ENCODE measurements at places on chromosomes 4 and X.
A peak's percentile ranks its signal among the peaks of the same experiment; 100 is the strongest.

GRCh38 chrX:150897421-150898320 lies 797 bp downstream of the CD99L2 start:
- peak; percentile 48 for DNase-seq

DNA sequence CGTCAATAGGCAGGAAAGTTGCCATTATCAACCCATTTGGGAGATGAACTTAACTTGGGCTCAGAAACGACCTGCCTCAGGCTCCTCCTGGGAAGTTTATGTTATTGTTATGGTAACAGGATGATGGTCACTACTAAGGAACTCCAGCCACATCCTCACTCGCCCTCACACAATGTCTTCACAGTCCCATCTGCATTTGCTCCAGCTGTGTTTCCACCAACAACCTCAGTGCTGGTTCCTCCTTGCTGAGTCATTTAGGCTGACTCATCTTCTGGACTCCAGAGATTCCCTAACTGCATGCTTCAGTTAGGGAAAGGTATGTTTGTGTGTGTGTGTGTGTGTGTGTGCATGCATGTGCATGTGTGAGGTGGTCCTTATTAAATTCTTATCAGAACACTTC lies 293.4 kb upstream of the BOD1L1 start:
- no peak for DNase-seq

GRCh38 chrX:155216940-155217440 lies 730 bp downstream of the VBP1 start:
- no peak for DNase-seq

DNA sequence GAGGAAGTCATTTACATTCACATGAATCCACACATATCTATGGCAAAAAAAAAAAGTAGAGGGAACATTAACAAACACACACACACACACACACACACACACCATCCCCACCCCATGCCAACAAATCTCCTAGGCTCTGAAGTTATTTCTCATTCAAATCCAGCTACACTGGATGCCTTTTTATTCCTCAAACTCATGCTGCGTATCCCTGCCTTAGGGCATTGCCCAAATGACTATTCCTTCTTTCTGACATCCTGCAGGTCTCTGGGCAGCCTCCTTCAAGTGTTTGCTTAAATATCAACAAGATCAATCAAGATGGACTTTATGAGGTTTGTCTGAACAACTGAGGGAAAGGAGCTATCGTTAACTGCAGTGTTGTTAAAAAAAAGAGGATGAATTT lies 106.5 kb upstream of the FAM9A start:
- no peak for DNase-seq

DNA sequence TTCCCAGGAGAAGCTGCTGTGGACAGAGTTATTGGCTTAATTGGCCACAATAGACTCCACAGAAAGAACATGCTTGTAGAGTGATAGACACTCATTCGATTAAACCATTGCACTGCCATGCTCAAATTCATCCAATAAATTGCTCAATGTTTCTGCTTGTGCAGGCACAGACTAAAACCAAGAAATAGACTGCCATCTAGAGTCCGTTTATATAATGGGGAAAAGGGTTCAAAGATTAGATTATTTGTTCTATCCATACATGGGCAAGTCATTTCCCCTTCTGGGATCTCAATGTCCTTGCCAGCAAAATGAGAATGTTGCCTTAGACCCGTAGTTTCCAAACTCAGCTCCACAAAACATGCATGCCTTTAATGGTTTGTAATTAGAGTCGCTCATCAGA lies 8.7 kb downstream of the SMIM10 start:
- DNase-seq, result no peak

DNA sequence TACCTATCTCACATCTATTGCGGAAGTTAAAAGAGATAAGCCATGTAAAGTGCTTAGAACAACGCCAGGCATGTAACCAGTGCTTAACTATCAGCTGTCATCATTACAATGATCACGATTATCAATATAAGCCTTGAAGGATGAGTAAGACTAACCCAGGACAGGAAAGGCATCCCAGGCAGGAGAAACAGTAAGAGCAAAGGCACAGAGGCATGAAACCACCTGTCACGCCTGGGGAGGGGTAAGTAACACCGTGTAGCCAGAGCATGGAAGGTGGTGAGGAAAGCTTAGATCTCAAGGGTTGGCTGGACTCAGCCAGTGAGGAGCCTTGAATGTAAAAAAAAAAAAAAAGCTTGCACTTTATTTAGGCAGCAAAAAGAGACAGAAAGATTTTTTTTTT lies 71.7 kb upstream of the NOCT start:
- DNase-seq, result no peak

GRCh38 chr4:151324124-151324751 lies 1.2 kb downstream of the SH3D19 start:
- no peak for DNase-seq

- DNase-seq, result no peak
Measured at GRCh38 chr4:723751-724530, 18.3 kb downstream of the PCGF3 start.

- no peak for DNase-seq
Measured at GRCh38 chr4:169098054-169098497, 88.0 kb upstream of the CBR4 start.

GRCh38 chr4:138188406-138189084 lies 53.6 kb downstream of the SLC7A11 start:
- DNase-seq, result no peak

- DNase-seq, result no peak
Measured at GRCh38 chrX:118215346-118215745, 98.7 kb upstream of the KLHL13 start.

- DNase-seq, result no peak
Measured at GRCh38 chr4:24988776-24989175, 42.0 kb downstream of the LGI2 start.

DNA sequence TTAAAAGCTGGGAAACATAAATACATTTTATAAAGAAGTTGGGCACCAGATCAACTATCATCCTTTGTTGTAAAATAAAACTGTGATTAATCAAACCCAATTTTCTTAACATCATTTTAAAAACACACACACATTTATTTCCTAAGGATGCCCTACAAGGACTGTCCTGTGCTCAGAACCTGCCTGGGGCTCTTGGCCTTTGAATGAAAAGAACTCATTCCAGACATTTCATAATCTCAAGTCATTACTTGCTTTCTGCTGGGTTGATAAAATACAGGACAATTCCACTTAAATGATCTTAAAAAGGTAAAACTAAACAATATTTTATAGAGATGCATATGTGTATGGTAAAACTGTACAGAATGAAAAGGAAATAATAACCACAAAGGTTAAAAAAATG lies 2.8 kb downstream of the SH3D19 start:
- DNase-seq, result no peak

GRCh38 chr4:832536-832935 lies 6.6 kb upstream of the CPLX1 start:
- DNase-seq, result no peak

- peak; percentile 72 for DNase-seq
Measured at GRCh38 chr4:113682730-113683537, 78.6 kb downstream of the CAMK2D start.

DNA sequence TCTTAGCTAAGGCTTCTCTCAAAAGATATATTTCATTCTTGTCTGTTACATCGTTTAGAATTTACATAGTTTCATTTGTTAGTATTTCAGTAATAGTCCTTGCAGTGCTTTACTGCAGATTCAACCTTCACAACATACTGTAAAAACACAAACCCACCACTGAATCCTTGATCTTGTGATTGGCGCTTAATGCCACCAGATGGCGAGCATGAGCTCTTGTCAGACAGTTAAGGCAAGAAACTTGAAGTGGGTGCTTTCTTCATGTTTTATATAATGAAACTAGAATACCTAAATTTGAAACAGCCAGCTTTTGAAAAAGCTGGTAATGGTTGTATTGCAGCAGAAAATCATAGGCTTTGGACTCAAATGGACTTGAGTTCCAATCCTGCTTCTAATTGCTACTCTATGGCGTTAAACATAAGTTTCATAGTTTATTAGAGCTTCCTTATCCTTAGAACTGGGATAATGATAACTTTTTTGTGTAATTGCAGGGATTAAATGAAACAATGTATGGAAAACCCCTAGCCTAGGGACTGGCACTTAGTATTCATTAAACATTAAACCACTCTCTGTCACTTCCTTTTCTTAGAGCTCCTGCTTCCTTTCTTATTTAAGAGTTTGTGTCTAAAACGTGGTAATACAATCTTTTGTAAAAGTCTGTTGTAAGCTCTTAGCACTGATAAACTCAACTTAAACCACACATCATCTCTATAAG lies 95.1 kb downstream of the USP9X start:
- DNase-seq, result peak; percentile 58

DNA sequence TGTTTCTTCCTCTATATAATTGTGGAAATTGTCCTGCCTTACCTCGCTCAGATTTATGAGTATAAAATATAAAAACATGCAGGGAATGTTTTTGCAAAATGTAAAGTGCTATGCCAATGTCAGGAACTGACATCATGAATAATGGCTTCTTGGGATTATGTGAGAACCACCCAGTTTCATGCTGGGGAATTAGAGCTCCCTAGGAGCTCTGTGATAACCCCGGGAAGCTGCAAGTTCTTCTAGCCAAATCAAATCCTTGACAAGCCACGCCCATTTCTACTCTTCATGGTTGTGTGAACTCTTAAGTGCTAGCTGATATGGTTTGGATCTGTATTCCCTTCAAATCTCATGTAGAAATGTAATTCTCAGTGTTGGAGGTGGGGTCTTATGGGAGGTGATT lies 85.9 kb upstream of the PAK3 start:
- DNase-seq, result no peak

GRCh38 chr4:10671799-10672198 lies 12.8 kb downstream of the CLNK start:
- no peak for DNase-seq

DNA sequence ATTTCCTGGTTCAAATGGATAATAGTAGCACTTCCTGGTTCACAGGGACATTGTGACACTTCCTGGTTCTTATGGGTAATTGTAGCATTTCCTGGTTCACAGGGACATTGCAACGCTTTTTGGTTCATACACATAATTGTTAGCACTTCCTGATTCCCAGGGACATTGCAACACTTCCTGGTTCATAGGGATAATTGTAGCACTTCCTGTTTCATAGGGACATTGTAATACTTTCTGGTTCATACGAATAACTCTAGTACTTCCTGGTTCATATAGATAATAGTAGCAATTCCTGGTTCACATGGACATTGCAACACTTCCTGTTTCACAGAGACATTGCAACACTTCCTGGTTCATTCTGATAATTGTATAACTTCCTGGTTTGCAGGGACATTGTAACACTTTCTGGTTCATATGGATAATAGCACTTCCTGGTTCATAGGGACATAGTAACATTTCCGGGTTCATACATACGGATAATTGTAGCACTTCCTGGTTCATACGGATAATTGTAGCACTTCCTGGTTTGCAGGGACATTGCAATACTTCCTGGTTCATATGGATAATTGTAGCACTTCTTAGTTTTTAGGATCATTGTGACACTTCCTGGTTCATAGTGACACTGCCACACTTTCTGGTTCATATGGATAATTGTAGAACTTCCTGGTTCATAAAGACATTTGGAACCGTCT lies 61.6 kb upstream of the CD99 start:
- DNase-seq, result peak; percentile 34

DNA sequence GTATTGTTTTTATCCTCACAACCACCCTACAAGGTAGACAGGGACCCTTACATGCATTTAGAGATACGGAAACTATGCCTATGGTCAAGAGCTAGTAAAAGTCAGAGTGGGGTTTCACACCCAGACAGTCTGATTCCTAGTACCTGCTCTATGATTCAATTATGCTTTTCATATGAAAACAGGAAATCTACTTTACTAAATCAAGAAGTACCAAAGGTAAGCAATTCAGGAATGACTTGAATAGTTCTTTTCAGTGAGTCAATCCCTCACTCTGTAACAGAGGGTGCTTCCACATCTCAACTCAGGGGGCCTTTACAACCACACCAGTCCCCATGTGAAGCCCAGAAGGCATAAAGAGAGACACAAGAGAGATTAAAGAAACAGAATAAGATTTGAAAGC lies 191.4 kb downstream of the PPP3CA start:
- DNase-seq, result peak; percentile 2

DNA sequence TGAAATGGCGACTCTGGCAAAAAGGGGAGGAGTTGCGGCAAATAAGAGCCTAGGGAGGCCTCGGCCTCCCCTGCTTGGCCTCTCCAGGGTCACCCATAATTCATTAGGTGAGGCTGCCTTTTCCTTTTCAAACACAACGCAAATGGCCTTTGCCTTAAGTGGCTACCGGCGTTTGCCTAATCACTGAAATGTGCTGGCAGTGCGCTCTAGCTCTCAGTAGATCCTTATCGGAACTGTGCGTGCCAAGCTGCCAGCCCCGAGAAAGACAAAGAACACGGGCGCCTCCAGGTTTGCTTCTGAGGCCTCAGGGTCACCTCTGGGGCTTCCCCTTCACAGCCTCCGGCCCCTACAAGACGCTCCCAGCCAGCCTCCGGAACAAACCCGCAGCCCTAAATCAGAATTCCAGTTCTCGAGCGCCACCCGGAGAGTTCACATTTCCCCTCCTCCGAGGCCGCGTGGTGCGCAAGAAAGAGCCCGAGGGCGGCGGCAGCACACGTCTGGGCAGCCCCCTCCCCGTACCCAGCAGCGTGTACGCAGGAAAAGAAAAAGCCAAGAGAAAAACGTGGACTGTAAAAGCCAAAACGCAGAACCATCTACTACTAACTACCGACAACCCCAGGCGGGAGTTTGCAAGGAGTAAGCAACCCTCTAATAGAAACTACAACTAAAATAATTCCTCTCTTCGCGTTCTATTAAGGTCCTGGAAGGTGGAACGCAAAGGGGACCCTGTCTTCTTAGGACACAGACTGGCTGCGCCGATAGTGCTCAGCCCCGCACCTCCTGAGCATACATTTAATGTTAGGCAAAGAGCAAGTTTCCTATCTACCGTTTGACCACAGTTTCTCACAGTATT lies 76.5 kb upstream of the BCOR start:
- DNase-seq, result peak; percentile 69

DNA sequence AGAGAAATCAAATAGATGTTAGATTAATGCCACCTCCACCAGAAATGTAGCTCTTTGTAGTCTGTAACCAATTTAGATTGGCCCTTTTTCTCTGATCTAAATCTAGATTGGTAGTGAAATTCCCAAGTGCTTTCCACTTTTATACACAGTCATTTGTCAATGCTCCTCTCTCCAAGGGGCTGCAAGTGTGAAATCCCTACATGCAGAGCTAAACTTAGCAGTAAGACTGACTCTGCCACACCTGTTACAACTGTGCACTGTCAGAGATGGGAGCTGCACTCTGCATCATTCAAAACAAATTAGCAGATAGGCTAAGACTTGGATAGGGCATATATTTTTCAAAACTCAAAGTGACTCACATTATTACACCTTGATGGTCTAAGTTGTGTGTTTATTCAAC lies 9.1 kb downstream of the SERTM2 start:
- no peak for DNase-seq

DNA sequence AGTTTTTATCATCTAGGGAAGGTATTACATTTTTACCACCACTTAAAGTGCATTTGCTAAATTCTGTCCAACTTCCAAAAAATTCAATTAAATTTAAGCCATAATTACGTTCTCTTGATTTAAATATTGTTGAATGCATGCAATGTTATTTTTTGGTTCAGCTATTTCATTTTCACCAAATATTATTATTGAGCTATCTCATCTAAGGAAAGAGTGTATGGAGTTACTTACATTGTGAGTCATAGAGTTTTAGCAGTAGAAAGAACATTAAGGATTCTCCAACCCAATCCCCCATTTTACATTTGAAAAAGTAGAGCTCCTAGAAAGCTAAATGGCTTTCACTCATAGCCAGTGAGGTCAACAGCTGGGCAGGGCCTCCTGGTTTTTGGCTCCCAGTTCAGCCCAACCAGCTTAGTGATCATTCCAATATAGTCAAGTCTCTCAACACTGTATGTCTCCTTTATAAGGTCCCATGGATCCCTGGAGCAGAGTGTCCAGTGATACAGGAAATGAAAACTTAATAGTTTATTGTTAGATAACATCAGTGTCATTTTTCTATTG lies 60.5 kb downstream of the NDNF start:
- DNase-seq, result no peak

All from stimulated activated naive CD8-positive, alpha-beta T cell treated with anti-CD3 and anti-CD28 coated beads, Interleukin-15, amount 100 ng/mL, for 72 hours (primary cell).